Fibroblast of lung (primary cell): ENCODE measurements at places on chromosomes 1 and 21. TPM values are rescaled to one million over a fixed set of nuclear protein-coding genes. Genes with fewer than 3 reads are reported as not detected.

DNA sequence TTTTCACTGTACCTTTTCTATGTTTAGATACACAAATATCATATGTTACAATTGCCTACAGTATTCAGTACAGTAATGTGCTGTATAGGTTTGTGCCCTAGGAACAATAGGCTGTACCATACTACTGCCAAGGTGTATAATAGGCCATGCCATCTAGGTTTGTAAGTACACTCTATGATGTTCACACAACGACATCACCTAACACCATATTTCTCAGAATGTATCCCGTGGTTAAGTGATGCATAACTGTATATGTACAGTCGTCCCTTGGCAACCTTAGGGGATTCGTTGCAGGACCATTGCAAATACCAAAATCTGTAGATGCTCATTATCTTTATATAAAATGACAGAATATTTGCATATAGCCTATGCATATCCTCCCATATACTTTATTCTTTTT, 5.8 kb upstream of the SSR2 start:
- H3K27me3 ChIP-seq, result no peaks in the 10 kb centered on the region
- H3K27ac ChIP-seq, result no peak overlapping the region
- no peaks in the 10 kb centered on the region for H3K36me3 ChIP-seq
- H3K4me1 ChIP-seq, result no peaks in the 10 kb centered on the region
- no peak for DNase-seq

Gene RNF186
- total RNA-seq, result not detected in 2 replicates

- H3K4me1 ChIP-seq, result no peaks in the 10 kb centered on the region
- H3K4me3 ChIP-seq, result no peak overlapping the region
- no peaks in the 10 kb centered on the region for H3K27me3 ChIP-seq
- DNase-seq, result no peak
- no peaks in the 10 kb centered on the region for H3K36me3 ChIP-seq
These were observed 119.7 kb downstream of the PLPPR4 start for GRCh38 chr1:99384021-99384420.

Gene CD1B
- total RNA-seq, result not detected in 2 replicates

Gene GPR3
- 0.17 and 0.26 TPM in 2 replicates for total RNA-seq

DNA sequence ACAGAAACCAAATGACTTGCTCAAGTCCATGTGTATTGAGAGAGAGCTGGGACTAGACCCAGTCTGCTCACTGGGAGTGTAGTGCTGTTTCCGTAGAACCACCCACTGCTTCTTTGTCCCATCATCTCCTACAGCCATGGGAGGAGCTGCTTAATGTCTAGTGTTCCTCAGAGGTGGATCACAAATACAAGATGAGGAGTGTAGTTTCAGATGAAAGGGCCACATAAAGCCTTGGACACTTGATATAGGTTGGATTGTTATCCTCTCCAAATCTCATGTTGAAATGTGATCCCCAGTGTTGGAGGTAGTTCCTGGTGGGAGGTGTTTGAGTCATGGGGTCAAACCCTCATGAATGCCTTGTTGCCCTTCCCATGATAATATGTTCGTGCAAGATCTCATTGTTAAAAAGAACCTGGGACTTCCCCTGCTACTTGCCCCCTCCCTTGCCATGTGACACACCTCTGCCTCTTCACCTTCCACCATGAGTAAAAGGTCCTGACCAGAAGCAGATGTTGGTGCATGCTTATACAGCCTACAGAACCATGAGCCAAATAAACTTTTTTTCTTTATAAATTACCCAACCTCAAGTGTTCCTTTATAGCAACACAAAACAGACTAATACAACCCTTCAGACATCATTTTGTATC, 127.5 kb upstream of the DNAH14 start:
- H3K27ac ChIP-seq, result no peak overlapping the region
- H3K27me3 ChIP-seq, result no peaks in the 10 kb centered on the region
- H3K4me1 ChIP-seq, result no peaks in the 10 kb centered on the region
- no peaks in the 10 kb centered on the region for H3K36me3 ChIP-seq
- no peak overlapping the region for H3K4me3 ChIP-seq

DNA sequence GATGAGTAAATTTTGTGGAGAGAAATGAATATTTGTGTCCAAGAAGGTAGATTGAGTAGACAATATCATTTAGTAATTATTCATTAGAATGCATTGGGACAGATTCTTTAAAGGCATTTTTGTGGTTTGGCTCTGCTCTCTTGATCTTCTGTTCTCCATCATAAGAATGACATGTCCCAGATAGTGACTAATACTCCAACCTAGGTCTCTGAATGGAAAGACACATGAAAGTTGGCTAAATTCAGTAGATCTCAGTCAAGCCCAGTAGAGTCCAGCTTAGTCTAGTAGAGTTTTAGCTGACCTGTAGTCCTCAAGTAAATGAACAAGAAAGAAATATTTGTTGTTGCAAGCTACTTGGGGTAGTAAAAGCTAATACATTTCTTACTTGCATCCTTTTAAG, 61.8 kb upstream of the DNAH14 start:
- H3K27me3 ChIP-seq, result no peaks in the 10 kb centered on the region
- DNase-seq, result peak; percentile 68
- no peaks in the 10 kb centered on the region for H3K4me1 ChIP-seq
- H3K36me3 ChIP-seq, result no peaks in the 10 kb centered on the region

DNA sequence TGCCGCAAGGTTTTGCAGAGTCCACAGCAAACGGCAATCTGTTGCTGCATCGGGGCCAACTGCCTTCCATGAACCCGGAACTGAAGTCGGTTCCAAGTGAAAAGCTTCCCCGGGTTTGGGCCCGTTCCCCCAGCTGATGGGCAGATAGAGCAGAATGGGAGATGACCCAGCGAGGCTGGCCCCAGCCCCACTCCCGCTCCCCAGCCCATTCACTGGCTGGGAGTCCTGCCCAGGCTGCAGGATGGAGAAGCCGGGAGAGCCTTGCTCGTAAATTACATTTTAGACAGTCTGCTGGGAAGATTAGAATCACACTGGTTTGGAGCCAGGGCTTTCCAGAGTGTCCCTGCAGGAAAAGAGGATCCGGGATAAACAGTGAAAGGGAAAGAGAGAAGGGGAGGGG, 31.6 kb upstream of the PAX7 start:
- H3K27ac ChIP-seq, result no peak overlapping the region
- DNase-seq, result no peak
- H3K36me3 ChIP-seq, result no peaks in the 10 kb centered on the region
- no peaks in the 10 kb centered on the region for H3K4me1 ChIP-seq
- H3K27me3 ChIP-seq, result no peaks in the 10 kb centered on the region
- no peak overlapping the region for H3K4me3 ChIP-seq

Gene C1orf210
- total RNA-seq, result not detected in 2 replicates

GRCh38 chr1:179810367-179810715, 67.2 kb downstream of the FAM163A start:
- no peak overlapping the region for H3K27ac ChIP-seq
- no peak overlapping the region for H3K4me3 ChIP-seq
- H3K4me1 ChIP-seq, result peaks cover 2% of the 10 kb centered on the region
- H3K36me3 ChIP-seq, result no peaks in the 10 kb centered on the region
- DNase-seq, result no peak

- H3K4me3 ChIP-seq, result no peak overlapping the region
- no peak for DNase-seq
- no peaks in the 10 kb centered on the region for H3K36me3 ChIP-seq
- no peaks in the 10 kb centered on the region for H3K27me3 ChIP-seq
- no peak overlapping the region for H3K27ac ChIP-seq
These were observed 29.0 kb upstream of the SARS1 start for GRCh38 chr1:109184687-109185086.

DNA sequence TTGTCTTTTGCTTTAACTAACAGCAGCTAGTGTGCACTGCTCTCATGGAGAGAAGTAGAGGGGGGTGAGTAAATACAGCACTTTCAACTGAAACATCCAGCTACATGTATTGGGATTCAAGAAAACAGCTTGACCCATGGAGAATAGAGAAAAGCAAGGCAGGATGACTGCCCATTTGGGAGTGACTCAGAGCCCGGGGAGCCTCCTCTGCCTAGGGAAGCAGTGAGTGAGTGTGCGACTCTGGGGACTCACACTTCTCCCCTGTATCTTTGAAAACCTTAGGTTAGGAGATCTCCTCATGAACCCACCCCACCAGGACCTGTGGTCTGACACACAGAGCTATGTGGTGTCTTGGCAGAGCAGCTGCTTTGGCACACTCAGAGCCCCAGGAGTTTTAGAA, 82.0 kb upstream of the PTGFR start:
- no peak overlapping the region for H3K27ac ChIP-seq
- no peaks in the 10 kb centered on the region for H3K36me3 ChIP-seq
- no peak for DNase-seq
- H3K4me1 ChIP-seq, result no peaks in the 10 kb centered on the region
- H3K4me3 ChIP-seq, result no peak overlapping the region

- H3K4me1 ChIP-seq, result no peaks in the 10 kb centered on the region
These were observed 125.3 kb upstream of the CACYBP start for GRCh38 chr1:174874331-174875053.

- H3K4me1 ChIP-seq, result peaks cover 6% of the 10 kb centered on the region
- no peak overlapping the region for H3K4me3 ChIP-seq
- no peak overlapping the region for H3K27ac ChIP-seq
- H3K36me3 ChIP-seq, result no peaks in the 10 kb centered on the region
- DNase-seq, result no peak
These were observed 114.7 kb upstream of the WNT4 start for GRCh38 chr1:22257290-22258275.

DNA sequence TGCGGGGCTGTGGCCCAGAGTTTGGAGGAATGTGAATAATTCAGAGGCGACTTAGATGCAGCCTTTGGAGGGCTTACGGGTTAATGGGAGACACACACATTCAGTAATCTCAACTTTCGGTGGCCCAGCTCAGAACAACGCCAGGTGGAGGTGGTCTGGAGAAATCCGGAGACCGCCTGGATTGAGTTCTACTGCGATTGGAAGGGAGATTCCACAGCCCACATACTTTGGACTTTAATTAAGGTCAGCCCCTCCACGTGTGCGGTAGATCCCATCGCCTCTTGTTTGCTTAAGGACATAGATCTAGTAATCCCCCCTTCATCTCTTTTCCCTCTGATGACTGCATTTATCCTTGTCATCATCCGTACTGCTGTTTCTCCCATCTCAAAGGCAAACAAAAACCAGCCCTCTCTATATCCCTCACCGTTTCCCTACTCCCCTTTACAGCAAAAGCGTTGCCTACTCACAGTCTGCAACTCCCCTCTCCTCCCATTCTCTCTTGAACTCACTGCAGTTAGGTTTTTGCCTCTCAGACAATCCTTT, 720 bp upstream of the BSDC1 start:
- no peaks in the 10 kb centered on the region for H3K27me3 ChIP-seq
- peak overlapping the region; percentile 90 for H3K4me3 ChIP-seq

- no peak overlapping the region for H3K27ac ChIP-seq
- no peak overlapping the region for H3K4me3 ChIP-seq
- peaks cover 15% of the 10 kb centered on the region for H3K4me1 ChIP-seq
- no peaks in the 10 kb centered on the region for H3K36me3 ChIP-seq
- H3K27me3 ChIP-seq, result no peaks in the 10 kb centered on the region
These were observed 65.6 kb downstream of the ST3GAL3 start for GRCh38 chr1:43772978-43773377.

- no peak for DNase-seq
- H3K27ac ChIP-seq, result no peak overlapping the region
- no peaks in the 10 kb centered on the region for H3K4me1 ChIP-seq
- no peaks in the 10 kb centered on the region for H3K27me3 ChIP-seq
- H3K4me3 ChIP-seq, result no peak overlapping the region
These were observed 143.0 kb downstream of the ELAVL4 start for GRCh38 chr1:50251702-50252101.

DNA sequence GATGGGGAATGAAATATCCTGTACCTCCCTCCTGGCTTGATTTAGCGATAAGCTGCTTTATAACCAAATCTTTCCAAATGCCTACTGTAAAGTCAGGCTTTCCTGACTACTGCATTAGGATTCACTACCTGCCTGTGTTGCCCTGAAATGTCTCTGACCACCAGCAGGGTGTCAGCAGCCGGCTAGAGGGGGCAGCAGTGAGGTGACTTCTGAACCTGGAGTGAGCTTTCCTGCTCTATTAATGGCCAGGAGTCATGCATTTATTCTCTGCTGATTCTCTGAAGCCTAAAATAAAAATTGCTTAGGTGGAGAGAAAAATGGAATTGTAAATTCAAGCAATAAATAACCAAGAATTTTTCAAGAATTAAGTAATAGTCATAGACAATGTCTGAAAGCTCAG, 2.5 kb downstream of the BACE2 start:
- H3K27me3 ChIP-seq, result no peaks in the 10 kb centered on the region
- peaks cover 2% of the 10 kb centered on the region for H3K4me1 ChIP-seq
- peak; percentile 40 for DNase-seq
- H3K36me3 ChIP-seq, result no peaks in the 10 kb centered on the region

Gene OR2L3
- under 0.01 TPM in 1 of 2 replicates, not detected in the other for total RNA-seq

Gene ACBD6
- 63.4 and 72.4 TPM in 2 replicates for total RNA-seq

Gene OLIG2
- not detected in 2 replicates for total RNA-seq

GRCh38 chr1:225544263-225544662, 108.7 kb downstream of the ENAH start:
- no peak overlapping the region for H3K4me3 ChIP-seq
- no peak overlapping the region for H3K27ac ChIP-seq
- no peak for DNase-seq
- no peaks in the 10 kb centered on the region for H3K27me3 ChIP-seq

Gene E2F2
- total RNA-seq, result 0.17 TPM in 1 of 2 replicates, not detected in the other

Gene LIN28A
- total RNA-seq, result not detected in 2 replicates

Gene HSPB7
- total RNA-seq, result 1.0 and 4.5 TPM in 2 replicates

Gene RPTN
- total RNA-seq, result not detected in 2 replicates

GRCh38 chr1:67760030-67760821, 73.0 kb downstream of the GNG12 start:
- H3K4me3 ChIP-seq, result no peak overlapping the region
- DNase-seq, result peak; percentile 89
- H3K36me3 ChIP-seq, result peaks cover 2% of the 10 kb centered on the region
- H3K4me1 ChIP-seq, result peaks cover 13% of the 10 kb centered on the region

GRCh38 chr21:34126691-34127090, 53.3 kb downstream of the MRPS6 start:
- no peaks in the 10 kb centered on the region for H3K27me3 ChIP-seq
- H3K4me3 ChIP-seq, result no peak overlapping the region
- H3K4me1 ChIP-seq, result peaks cover 21% of the 10 kb centered on the region
- H3K36me3 ChIP-seq, result no peaks in the 10 kb centered on the region

GRCh38 chr1:86155051-86155806, 1.3 kb downstream of the COL24A1 start:
- no peaks in the 10 kb centered on the region for H3K36me3 ChIP-seq
- H3K4me1 ChIP-seq, result peaks cover 3% of the 10 kb centered on the region
- DNase-seq, result peak; percentile 50
- H3K4me3 ChIP-seq, result peak overlapping the region; percentile 61
- H3K27ac ChIP-seq, result no peak overlapping the region
